Activated CD4-positive, alpha-beta T cell treated with anti-CD3 and anti-CD28 coated beads for 1 hour (primary cell): ENCODE measurements at places on chromosomes 2 and 18.
A peak's percentile ranks its signal among the peaks of the same experiment; 100 is the strongest.

- no peak for DNase-seq
Measured at GRCh38 chr2:236172255-236173035, 4.3 kb upstream of the GBX2 start.

DNA sequence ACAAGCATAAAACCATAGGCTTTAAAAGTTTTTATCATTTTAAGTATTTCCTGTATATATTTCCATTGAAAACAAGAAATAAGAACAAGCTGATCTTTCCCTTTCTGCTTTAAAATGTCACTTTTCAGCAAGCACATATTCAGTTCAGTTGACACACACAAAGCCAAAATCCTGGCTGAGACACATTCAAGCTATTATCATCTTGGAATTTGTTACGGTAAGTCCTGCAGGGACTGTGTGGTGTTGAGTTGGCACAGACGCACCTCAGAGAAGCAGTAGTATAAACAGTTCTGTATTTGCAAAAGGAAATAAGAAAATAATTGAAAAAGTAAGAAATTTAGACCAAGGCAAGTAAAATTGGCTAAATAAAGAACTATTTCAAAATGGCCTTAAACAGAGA, 10.4 kb upstream of the DAW1 start:
- DNase-seq = no peak

DNA sequence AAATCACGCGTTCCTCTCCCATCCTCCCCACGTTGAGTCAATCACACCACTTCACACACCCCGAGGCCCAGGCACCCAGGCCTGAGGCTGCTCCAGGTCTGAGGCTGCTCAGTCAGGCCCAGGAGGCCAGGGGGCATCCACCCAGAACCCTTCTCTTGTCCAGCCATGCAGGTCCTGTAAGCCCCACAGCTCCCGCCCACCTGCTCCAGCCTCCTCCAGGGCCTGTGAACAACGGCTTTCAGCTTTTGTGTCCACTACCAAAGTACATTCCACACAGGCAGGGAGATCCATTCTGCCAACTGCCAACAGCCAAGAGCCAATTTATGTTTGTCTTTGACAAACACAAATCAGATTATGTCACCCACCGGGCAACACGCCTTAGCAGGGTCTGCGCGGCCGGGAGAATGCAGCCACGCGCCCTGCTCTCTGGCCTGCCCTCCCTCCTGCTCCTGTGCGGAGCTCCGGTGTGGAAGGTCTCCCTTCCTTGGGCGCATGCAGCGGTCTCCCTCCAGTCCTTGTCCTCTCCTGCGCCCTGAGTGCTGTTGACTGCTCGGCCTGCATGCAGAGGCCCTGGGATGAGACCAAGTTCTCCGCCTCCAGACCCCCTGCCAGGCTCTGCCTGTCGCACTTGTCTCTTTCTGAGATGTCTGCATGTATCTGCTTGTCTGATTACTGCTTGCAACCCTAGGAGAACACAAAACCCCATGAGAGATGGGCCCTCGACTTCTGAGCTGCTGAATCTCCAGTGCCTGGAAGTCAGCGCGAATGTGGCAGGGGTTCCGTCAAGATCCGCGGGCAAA, 146.6 kb downstream of the ZNF516 start:
- DNase-seq = no peak

DNA sequence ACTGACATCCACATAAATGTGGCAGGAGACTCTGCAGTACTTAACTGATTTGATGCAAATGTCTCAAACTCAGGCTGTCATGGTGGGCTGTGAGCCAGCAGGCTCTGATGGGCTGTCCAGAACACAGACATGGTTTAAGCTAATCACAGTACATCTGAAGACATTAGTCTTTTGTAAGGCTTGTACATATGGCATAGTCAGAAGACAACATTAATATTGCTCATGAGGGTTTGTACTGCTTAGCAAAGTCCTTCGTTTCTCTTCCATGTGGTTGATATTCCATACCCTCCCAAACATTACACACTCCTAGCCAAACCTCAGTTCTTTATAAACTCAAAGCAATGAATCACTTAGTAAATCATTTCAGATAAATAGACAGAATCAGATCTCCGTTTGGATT, 330.6 kb downstream of the RND3 start:
- no peak for DNase-seq

DNA sequence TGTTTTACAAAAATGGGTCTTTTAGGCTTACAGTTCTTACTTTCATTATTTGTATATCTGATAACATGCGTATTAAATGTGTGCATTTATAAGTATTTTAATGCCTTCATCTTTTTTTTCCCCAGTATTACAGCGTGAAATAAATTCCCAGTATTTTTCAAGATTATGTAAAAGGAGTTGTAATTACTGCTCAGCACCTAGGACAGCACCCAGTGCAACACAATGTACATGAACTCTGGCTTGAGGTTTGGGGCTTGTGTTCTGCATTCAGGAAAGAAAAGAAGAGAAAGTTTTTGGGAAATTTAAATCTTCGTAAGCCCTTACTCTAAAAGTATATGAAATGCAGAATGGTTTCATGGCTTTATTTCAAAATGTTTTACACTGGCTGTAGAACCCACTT, 16.7 kb downstream of the ZNF638 start:
- no peak for DNase-seq

DNA sequence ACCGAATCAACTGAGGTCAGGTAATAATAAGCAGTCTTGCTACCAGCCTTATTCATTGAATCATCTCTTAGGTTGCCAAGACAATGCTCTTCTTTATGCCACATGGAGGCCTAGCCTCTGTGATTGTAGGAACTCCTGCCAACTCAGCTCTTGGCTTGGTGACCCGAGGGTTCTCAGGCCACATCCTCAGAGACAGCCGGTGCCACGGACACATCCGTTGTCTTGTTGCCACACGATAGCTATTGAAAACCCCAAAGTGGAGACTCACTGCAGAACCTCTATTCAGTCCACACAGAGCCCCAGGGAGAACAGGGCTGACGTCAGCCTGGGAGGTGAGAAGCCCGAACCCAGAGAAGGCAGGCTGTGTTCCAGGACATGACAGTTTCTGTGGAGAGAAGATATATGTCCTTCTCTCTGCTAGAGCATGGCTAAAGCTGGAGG, 53.5 kb upstream of the TGFA start:
- DNase-seq = no peak

DNA sequence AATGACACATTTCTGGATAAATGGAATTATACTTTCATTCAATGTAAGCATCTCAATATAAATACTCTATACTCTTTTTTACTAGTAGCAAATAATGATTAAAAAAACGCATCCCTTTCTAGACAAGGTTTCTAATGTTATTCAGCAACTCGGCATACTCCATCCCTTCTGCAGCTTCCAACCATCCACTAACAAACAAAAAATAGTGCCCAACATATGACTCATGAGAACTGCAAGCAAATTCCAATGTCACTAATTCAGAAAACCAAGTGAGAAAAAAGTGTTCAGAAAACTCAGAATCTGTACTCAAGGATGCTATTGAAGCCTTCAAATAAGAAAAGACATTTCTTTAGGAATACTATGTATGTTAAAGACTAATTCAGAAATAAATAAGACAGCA, 140.0 kb downstream of the BAZ2B start:
- DNase-seq = no peak

DNA sequence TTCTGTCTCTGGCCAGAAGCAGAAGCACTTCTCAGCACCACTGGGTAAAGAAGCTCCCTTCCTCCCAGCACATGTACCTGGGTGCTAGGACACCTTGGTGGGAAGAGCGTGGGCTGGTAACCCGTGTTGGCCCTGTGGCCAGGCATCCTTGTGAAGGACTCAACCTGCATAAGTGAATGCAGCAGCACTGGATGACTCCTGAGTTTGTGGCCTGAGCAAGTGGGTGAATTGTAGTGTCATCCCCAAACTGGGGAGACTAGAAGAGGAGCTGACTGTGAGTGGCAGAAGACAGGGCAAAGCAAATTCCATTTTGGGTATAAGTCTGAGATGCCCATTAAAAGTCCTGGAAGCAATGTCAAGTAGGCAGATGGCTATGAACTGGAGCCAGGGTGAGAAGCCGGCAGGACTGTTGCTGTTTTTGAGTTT, 63.4 kb downstream of the STAT1 start:
- no peak for DNase-seq

DNA sequence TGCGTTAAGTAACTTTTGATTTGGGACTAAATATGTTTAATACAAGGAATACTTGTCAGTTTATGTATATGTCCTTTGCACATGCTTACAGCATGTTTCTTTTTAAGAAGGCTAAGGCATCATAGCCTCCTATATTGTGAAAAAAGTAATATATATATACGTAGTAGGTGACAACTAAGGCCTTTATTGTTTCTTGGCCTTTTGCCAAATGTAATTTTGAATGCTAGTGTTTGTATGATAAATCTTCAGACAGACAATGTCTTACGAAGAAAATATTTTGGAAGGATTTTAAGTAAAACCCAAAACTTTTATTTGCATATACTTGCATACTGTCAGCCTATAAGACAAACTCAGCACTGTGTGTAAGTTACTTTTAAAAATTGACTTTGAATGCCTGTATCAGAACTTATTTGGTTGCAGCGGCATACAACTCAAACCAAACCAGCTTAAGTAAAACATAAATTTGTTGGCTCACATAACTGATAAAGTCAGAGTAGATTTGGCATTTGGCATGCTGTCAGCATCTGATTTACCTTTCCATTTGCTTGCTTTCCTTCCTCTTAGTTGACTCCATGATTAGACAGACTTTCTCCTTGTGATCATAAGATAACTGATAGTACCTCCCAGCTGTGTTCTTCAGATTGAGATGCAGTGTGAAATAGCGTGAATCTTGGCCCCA, 24.4 kb downstream of the UBE2E3 start:
- DNase-seq = no peak

DNA sequence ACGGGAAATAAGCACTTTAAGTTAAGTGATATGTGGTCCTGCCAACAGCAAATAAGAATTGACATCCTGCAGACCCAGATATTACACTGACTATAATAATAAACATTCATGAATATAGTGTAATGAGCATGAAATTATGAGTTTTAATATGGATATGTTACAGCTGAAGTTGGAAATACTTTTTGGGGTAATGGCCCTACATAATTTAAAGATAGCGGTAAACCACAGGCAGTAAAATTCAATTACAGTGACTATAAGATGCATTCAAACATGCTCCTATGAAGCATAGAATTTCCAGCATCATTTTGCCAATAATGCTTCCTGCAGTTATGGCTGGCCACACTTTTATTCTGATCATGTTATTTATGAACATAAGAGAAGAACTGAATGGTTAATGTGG, 49.4 kb upstream of the LRRTM4 start:
- no peak for DNase-seq

GRCh38 chr2:169979025-169979424, 151.8 kb downstream of the UBR3 start:
- no peak for DNase-seq

DNA sequence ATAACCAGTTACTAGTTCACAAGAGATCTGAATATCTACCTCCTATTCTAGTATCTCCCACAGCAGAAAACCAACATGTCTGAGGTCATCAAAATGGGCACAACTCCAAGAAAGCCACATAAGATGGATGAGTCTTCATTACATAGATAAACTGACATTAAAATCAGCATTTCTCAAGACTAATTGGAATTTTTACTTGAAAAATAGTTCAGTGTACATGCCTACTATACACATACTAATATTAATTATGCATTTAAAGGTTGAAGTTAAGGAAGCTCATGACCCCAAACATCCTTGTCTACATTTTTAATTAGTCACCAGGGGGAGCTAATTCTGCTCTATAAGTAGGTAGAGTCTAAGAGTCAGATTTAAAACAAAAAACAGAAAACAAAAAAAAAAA, 41.9 kb downstream of the ZNF521 start:
- no peak for DNase-seq

- no peak for DNase-seq
Measured at GRCh38 chr2:105822186-105822585, 77.5 kb downstream of the NCK2 start.

GRCh38 chr2:134190062-134190806, 63.6 kb upstream of the MGAT5 start:
- no peak for DNase-seq

- DNase-seq = peak; percentile 52
Measured at GRCh38 chr2:70124983-70125480, 37.8 kb downstream of the PCBP1 start.

DNA sequence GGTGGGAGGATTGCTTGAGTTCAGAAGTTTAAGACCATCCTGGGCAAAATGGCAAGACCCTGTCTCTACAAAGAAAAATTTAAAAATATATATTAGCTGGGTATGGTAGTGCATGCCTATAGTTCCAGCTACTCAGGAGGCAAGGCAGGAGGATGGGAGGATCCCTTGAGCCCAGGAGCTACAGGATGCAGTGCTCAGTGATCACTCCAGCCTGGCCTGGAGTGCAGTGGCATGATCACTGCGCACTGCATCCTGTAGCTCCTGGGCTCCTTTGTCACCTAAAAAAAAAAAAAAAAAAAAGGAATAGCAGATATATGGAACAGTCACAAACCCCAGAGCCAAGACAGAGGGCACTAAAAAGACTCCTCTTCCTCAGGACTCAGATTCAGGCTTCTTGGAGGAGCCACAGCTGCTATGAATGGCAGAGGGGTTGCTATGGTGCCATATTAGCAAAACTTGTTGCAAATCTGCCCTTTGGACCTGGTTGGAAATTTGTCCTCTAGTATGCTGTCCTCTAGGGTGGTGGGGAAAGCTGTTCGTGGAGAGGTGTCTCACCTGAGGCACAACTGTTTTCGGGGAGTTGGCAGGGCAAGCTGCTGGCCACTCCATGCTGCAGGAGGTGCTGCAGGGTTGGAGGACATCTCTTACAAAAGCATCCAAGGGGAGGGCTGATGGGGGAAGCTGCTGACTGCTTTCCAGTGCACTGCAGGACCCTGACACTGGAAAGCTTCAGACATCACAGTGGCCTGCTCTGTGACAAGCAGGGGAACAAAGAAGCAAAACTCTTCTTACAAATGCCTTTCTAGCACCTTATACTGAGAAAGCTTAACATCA, 22.7 kb downstream of the CYP20A1 start:
- DNase-seq = no peak

GRCh38 chr18:41537666-41538065, 417.4 kb upstream of the PIK3C3 start:
- DNase-seq = no peak

DNA sequence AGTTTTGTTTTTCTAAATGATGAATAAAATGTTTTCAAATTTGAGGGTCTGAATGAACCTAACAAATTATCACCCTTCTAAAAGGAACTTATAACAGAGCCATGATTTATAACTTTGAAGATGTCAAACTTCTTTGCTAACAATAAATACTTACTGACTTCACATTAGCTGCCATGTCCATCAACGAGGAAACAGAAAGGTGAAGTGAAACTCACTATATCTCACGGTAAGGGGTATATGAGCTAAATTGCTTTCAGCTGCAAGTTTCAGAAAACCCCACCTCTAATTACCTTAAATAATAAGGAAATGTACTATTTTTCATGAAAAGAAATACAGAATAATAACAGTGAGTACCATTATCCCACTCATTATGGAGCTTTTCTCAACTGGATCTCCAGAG, 350.8 kb upstream of the NT5C1B start:
- DNase-seq = no peak

- no peak for DNase-seq
Measured at GRCh38 chr18:67510831-67511230, 5.7 kb downstream of the DSEL start.
